HepG2 (cell line): ENCODE measurements at places on chromosomes 1 and 21. TPM values are rescaled to one million over a fixed set of nuclear protein-coding genes. Genes with fewer than 3 reads are reported as not detected.

Gene LRRC39
- 0.32 and 0.46 TPM in 2 replicates for polyA plus RNA-seq

Gene FAM167B
- 0.70 and 1.1 TPM in 2 replicates for polyA plus RNA-seq

Gene TDRKH
- polyA plus RNA-seq = 3.9 and 4.3 TPM in 2 replicates

Gene FCGR3A
- not detected in 2 replicates for polyA plus RNA-seq

Gene C8B
- polyA plus RNA-seq = 11.3 and 21.1 TPM in 2 replicates

Gene FCAMR
- polyA plus RNA-seq = not detected in 2 replicates

Gene CHD5
- 0.09 and 0.21 TPM in 2 replicates for polyA plus RNA-seq

Gene CXADR
- polyA plus RNA-seq = 99.1 and 110 TPM in 2 replicates

Gene TEDDM1
- not detected in 2 replicates for polyA plus RNA-seq
